CD14-positive monocyte (primary cell): ENCODE measurements at places on chromosomes 13 and 19.

GRCh38 chr13:40639221-40639681 is 27.2 kb downstream of the FOXO1 start:
- DNase-seq: peak; percentile 79

GRCh38 chr13:98537740-98538139 is 39.2 kb downstream of the STK24 start:
- DNase-seq: no peak

GRCh38 chr13:50309882-50310594 is 294.8 kb downstream of the KCNRG start:
- peak; percentile 10 for DNase-seq

- DNase-seq: no peak
These were observed 51.3 kb downstream of the WDR87 start for GRCh38 chr19:37855098-37855497.

- no peak for DNase-seq
These were observed 115.8 kb upstream of the TMTC4 start for GRCh38 chr13:100790405-100790804.

DNA sequence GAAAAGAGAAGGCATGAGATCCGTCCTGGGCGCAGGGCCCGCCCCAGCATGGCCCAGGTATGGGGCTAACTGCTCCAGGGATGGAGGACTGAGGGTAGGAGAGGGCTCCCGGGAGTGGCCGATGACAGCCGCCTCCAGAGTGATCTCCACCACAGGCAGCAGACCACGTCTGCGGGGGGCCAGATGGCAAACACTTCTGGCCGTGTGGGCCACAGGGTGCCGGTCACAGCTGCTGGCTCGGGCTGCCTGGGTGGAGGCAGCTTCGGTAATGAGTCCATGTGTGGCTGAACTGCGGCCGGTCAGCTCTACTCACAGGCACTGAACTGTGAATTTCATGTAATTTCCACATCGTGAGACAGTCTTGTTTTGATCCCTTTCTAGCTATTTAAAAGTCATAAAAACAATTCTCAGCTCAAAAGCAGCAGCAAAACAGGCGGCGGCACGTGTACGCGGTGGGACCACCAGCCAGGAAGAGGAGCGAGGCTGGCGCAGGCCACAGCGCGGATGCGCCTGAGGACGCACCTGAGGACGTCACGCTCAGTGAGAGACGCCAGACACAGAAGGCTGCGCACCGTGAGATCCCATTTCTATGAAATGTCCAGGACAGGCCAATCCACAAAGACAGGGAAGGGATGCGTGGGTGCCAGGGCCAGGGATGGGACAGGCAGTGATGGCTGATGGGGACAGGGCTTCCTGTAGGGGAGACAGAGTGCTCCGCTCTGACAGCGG is 4.0 kb downstream of the LSM7 start:
- no peak for DNase-seq

DNA sequence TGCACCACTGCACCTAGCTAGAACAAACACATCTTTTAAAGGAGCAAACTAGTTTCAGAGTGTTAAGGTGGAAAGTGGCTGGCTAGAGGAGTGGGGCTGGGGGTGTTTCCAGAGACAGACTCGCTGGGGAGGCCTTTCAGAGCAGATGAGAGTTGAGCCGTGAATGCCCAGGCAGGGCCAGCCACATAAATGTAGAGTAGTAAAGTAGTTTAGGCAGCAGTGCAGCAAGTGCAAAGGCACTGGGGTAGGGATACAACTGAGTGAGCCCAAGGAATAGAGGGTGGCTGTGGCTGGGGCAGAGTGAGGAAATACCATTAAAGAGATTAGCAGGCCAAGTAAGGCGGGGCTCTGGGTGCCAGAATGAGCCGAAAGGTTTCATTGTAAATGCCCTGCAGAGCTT is 72.0 kb downstream of the ALOX5AP start:
- no peak for DNase-seq

DNA sequence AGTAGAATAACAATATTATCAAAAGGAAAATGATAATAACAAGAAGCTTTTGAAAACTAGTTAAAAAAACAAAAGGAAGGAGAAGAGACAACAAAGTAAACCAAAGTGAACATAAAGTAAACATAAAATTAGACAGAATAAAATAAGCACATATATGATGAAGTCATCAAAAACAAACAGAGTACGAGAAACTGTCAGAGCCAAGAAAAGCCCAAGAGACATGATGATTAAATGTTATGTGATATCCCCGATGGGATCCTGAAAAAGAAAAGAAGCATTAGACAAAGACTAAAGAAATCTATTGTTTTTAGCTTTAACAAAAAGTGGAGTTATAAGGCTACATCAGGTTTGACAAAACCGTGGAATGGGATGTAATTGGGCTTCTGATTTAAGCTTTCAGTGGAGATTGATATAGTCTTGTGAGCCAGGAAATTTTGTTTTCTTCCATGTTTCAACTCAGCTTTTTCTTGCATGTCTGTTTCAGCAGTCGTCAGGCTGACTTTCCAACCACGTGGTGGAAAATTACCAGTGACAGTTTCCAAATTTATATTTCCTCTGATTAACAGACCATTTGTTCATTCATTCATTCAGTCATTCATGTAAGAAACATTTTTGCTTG is 64.9 kb downstream of the KL start:
- no peak for DNase-seq
